ENCODE measurements at places on chromosomes 2 and 18. TPM values are rescaled to one million over a fixed set of nuclear protein-coding genes. Genes with fewer than 3 reads are reported as not detected.

ID2 gene
- 369 TPM for polyA plus RNA-seq

GREB1 gene
- polyA plus RNA-seq, result 10.5 TPM

SERPINB4 gene
- polyA plus RNA-seq, result not detected

IL36B gene
- polyA plus RNA-seq, result not detected

DNAH7 gene
- 5.0 TPM for polyA plus RNA-seq

SLC14A1 gene
- 1.9 TPM for polyA plus RNA-seq

G6PC2 gene
- polyA plus RNA-seq, result not detected

ABCG5 gene
- 0.33 TPM for polyA plus RNA-seq

SMAD2 gene
- polyA plus RNA-seq, result 63.0 TPM

ST8SIA3 gene
- 0.06 TPM for polyA plus RNA-seq

ZNF512 gene
- 89.3 TPM for polyA plus RNA-seq

CRYGC gene
- not detected for polyA plus RNA-seq

ALPG gene
- polyA plus RNA-seq, result 0.05 TPM

HOXD8 gene
- 1.3 TPM for polyA plus RNA-seq

IL1R1 gene
- 82.9 TPM for polyA plus RNA-seq

UGT1A1 gene
- 0.05 TPM for polyA plus RNA-seq

EIPR1 gene
- polyA plus RNA-seq, result 21.1 TPM

SPC25 gene
- 10.7 TPM for polyA plus RNA-seq

CAVIN2 gene
- 104 TPM for polyA plus RNA-seq

SKOR2 gene
- polyA plus RNA-seq, result not detected

UXS1 gene
- polyA plus RNA-seq, result 85.7 TPM

ADRA2B gene
- polyA plus RNA-seq, result 1.2 TPM

TUBA4B gene
- 0.34 TPM for polyA plus RNA-seq

ACKR3 gene
- 38.1 TPM for polyA plus RNA-seq

NEU4 gene
- polyA plus RNA-seq, result 0.16 TPM

MOCOS gene
- polyA plus RNA-seq, result 1.2 TPM

DSG4 gene
- not detected for polyA plus RNA-seq

TSPYL6 gene
- 0.05 TPM for polyA plus RNA-seq

HIBCH gene
- 75.7 TPM for polyA plus RNA-seq

KLHL14 gene
- 1.1 TPM for polyA plus RNA-seq

ST8SIA5 gene
- polyA plus RNA-seq, result 0.05 TPM

IL18R1 gene
- polyA plus RNA-seq, result 4.0 TPM

ADAM23 gene
- polyA plus RNA-seq, result 4.5 TPM

SERPINB3 gene
- not detected for polyA plus RNA-seq

All from right lung (tissue), 10 donors.